Cortex of kidney (tissue), 1 donor: ENCODE measurements at places on chromosomes 6 and 20.

DNA sequence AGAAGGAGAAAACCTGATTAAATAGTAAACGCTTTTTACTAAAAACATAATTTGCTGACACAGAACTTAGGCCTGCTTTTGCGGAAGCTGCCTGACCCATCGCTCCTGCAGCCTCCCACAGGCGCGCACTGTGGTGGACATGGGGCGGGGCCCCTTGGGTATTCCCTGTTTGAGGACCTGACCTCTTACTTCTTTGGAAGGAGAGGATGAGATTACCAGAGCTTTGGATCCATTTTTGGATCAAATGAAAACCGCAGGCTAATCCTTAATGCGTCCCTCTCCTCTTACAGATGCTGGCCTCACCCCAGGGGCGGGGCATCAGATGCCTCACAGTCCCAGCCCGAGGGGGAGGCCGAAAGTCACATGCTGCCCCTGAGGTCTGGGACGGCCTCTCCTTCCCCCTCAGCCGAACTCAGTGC is 151.0 kb downstream of the SCML4 start:
- DNase-seq, result no peak

DNA sequence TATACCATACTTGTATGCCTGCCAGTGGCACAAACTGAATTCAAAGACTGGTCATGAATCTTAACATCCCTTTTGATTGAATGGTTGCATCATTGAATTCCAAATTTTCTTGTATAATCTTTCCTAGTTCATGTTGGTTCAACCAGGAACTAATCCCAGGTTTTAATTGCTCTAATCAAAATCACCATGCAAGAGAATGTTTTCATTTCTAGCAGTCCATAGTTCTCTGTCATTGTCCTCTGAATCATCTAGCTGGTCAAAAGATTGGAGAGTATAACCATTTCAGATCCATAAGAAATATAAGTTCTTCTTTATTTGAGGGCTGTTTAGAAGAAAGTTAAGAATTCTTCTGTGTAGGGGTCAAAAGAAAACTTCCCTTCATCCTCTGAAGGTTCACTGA is 57.2 kb downstream of the ZNF292 start:
- no peak for DNase-seq

DNA sequence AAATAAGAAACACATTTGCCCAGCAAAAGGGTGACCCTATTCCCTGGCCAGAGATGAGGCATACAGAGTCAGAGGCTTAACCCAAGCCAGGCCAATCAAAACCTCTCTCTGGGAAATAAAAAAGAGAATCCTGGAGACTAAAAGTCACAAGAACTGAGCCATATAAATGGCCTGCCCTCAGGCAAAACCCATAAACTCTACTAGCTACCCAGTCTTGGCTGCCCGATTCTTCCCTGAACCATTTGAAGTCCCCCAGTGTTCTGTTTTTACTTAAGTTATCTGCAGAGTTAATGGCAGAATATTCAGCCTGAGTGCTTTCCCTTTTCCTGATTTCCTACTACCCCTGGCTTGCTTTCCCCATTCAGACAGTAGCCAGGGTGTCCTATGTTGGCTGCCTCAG is 13.9 kb downstream of the KCNK15 start:
- DNase-seq, result no peak

GRCh38 chr6:165556116-165556843 is 106.8 kb downstream of the PDE10A start:
- no peak for DNase-seq

DNA sequence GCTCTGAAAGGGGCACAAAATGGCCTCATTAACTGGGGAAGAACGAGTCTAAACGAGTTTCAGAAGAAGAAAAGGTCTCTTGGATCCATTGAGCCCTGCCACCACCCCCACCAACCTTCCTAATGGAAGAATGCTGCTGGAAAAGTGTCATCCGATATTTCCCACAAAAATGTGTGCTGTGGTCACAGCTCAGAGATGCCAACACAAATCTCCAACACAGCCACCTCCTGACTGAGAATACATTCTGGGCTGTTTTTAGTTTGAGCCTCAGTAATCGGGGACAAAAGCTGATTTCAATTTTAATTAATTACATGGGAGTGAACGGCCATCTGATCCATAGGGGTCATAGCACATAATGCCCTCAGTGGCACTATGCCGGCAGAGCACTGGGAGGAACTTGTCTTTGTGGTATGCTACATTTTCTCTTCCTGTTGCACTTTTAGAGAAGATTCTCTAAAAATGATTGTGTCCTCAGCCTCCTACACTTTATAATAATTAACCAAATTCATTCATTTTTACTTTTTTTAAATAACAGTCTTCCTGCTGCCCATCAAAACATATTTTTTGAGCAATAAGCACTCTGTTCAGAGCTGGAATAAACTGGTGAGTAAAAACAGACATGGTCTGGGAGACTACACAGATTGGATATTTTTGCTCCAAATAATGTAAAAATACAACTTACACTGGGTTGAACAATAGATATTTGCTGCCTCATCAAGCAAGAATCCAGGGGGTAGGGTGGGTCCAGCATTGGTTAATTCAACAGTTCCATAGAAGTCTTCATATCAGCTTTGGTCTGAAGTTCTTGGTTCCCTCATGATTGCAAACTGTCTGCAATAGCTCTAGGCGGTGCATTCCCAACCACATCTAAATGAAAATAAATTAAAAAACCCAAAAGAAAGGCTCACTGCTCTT is 143.6 kb upstream of the TMEM170B start:
- DNase-seq, result no peak

DNA sequence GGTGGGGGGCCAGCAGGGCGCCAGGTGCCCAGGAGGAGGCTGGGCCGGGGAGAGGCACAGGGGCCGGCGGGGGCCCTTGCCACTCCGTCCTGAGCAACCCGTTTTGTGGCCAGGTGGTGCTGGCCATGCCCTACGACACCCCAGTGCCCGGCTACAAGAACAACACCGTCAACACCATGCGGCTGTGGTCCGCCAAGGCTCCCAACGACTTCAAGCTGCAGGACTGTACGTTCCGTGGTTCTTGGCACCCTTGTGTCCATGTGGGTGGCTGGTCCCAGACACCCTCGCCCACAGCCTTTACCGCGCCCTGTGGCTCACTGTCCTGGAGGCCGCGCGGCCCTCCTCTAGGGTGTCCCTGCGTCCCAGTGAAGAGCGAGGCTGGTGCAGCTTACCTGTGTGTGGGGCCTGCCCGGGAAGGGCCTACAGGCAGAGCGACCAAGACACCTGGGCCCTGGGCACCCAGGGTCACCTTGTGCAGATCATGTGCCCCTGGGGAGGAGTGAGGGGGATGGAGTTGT is 28.7 kb downstream of the PYGB start:
- DNase-seq, result no peak
